Activated CD8-positive, alpha-beta T cell treated with anti-CD3 and anti-CD28 coated beads for 36 hours (primary cell): ENCODE measurements at places on chromosomes 11 and 22.

DNA sequence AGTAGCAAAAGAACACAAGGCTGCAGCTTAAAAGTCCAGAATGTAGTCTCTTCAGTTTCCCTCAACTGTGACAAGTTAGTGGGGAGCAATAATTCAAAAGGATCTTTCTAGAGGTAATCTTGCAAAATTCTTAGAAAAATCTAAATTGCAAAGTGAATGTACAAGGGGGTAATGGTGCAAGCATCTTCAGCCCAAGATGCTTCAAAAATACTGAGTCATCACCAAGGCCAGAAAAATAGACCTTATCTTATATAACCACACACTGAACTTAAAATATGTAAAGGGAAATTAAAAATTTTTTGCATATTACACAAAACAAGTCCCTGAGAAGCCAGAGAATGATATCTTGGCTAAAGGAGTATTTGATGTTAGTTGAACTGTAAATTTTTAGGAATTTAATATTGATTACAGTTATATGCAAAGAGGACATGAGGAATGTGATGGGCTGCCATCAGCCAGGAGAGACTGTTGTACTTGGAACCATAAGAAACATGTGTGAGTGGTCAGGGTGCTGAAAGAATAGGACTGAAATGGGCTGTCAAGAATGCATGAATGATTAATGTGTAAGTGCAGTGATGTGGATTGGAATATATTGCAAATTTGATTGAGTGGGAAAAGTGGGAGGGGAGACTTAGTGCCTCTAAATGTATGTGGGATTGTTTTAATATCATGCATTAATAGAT is 85.7 kb upstream of the LIN7C start:
- DNase-seq = no peak

DNA sequence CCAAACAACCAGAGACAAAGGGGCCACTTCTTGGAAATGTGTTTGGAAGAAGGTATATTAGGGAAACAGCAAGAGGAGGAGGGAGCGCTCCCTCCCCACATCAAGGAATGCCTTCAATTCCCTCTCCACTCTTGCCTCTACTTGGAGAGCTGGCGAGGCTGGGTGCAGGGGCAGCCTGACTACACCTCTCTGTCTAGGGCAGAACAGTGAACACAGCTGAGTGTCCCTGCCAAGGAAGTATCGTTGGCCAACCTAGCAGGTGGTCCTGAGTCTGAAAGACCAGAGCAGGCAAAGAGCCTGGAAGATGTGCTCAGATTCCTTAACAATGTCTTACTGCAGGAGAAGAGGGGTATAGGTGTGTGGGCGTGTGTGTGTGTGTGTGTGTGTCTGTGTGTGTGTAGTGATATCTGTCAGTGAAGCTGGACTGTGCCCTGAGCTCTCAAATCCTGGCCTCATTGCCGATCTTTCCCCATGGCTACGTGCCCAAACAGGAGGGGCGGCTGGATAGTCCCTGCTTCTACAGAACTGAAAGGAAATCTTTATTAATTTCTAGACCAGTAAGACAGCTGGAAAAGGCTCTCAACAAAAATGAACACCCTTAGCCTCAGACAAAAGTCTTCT is 46.8 kb downstream of the PAMR1 start:
- no peak for DNase-seq

- no peak for DNase-seq
Measured at GRCh38 chr11:24661331-24661730, 164.5 kb downstream of the LUZP2 start.

- peak; percentile 30 for DNase-seq
Measured at GRCh38 chr22:39559456-39560105, 11.0 kb upstream of the CACNA1I start.

- peak; percentile 35 for DNase-seq
Measured at GRCh38 chr11:27720277-27720830, 20.1 kb upstream of the BDNF start.

DNA sequence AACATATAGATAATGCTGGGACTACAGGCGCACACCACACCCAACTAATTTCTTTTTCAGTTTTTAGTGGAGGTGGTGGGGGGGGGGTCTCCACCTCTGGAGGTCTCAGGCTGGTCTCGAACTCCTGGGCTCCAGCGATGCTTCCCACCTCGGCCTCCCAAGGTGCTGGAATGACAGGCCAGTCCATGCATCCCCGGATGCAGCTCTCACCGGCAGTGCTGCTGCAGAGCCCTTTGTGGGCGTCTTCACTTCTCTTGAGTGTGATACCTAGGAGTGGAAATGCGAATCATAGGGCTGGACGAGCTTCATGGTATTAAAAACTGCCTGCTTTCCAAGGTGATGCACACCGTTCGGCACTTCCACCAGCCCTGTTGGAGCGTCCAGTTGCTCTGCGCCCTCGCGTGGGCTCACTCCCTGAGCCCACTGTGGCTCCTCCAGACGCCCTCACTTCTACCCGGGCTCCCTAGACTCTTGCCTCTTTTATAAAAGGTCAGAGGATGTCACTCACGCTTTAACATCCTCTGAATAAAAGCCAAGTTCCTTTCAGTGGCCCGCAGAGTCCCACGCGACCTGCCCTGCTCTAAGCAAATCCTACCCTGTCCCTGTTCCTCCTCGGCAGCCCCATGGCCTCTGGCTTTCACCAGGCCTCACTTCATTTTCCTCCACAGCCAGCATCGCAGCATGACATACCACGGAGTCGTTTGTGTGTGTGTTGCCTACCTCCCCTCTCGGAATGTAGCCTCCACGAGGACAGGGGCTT is 837 bp upstream of the BID start:
- peak; percentile 59 for DNase-seq

DNA sequence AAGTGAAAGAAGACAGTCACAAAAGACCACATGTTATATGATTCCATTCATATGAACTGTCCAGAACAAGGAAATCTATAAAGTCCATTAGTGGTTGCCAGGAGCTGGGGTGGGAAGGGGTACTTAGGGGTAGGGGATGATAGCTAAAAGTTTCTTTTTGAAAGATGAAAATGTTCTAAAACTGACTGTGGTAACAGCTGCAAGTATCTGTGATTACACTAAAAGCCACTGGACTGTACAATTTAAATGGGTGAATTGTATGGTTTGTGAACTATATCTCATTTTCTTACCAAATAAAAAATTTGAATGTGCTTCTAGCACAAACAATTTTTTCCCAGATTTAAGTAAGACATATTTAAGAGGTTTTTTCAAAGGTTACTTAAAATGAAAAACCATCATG is 22.1 kb downstream of the CHKA start:
- no peak for DNase-seq

- DNase-seq = no peak
Measured at GRCh38 chr11:32173977-32174376, 83.1 kb downstream of the RCN1 start.

- peak; percentile 44 for DNase-seq
Measured at GRCh38 chr22:41910050-41911000, 4.5 kb downstream of the SHISA8 start.

DNA sequence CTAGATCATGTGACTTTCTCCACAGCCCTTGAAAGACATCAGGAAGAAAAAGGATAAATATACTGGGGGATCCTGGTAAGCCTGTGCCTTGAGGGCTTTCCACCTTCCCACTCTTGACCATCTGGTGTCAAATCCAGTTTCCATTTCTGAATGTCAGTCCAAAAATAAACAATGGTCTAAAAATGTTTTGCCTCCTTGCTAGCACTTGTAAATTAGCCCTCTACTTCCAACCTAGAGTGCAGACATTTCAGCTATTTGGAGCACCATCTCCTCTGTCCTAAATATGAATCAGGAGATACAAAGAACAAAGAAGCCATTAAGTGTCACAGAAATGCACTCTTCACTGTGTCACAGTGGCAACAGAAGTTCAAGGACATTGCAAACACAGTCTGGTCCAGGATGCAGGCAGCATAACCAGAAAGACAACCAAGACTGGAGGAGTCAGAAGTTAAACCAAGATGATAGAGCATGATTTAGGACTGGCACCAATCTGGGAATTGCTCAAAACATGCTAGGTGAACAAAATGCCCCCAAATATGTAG is 88.1 kb downstream of the CCDC34 start:
- no peak for DNase-seq

GRCh38 chr22:27614006-27614649 is 187.4 kb downstream of the MN1 start:
- no peak for DNase-seq

DNA sequence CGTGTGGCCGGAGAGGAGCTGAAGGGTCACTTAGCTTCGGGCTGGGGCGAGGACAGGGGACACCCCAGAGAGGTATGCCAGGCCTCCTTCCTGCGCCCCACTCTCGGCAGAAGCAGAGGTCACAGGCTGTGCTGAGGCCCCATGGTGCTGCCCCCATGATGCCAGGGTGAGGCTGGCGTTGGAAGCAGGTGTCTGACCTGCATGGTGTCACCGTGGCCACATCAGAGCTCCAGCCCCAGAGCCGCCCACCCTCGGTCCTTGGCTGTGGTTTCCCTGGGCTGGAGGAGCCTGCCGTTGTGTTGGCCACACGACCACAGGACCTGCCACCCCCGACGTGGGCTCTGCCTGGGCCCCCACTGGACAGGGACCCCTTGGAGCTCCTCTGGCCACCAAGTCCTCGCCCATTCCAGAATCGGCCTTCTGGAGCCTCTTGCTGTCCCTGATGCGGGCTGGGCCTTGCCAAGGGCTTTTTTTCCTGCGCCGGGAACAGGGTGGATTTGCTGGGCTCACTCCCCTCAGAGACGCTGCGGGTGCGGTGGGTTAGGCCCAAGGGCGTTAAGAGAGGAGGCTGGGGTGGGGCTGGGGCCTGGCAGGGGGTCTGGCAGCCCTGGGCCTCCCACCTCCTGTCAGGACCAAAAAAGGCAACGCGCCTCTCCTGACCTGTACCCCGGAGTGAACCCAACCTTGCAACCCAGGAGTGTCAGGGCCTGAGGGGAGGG is 8.2 kb upstream of the TSSC4 start:
- DNase-seq = no peak

DNA sequence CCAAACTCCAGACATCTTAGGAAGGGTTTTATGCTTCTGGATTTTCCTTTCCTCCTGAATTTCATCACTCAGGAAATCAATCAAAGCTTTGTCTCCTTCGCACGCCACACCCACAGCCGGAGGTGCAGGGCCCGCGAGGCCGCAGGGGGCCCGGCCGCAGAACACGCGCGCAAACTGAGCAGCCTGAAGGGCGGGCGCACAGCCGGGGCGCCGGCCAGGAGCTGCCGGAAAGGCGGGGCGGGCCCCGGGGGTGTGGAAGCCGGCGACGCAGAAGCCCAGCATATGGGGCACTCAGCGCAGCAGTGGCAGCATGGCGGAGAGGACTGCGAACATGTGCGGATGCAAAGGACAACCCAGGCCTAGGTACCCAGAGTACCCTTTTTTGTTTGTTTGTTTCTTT is 33.1 kb upstream of the SPTBN2 start:
- DNase-seq = no peak

DNA sequence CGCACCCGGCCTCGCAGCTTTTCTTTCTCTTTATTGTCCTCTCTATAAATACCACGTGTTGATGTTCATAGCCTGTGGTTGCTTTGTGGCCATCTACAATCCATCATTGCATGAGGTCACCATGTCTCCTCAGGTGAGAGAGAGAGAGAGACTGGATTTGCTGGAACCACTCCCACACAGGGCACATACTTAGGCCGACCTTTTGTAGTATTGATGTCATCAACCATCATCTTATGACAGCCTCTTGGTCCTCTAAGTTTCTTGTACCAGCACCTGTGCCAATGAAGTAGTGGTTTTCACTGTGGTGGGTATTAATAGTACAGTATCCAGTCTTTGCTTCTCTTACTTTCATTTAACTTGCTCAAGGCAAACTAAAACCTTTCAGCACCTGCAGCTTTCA is 22.8 kb upstream of the P2RY6 start:
- peak; percentile 37 for DNase-seq

- no peak for DNase-seq
Measured at GRCh38 chr11:111363985-111364384, 15.1 kb downstream of the POU2AF1 start.

GRCh38 chr22:31286360-31287255 is 5.7 kb downstream of the PIK3IP1 start:
- DNase-seq = peak; percentile 81

DNA sequence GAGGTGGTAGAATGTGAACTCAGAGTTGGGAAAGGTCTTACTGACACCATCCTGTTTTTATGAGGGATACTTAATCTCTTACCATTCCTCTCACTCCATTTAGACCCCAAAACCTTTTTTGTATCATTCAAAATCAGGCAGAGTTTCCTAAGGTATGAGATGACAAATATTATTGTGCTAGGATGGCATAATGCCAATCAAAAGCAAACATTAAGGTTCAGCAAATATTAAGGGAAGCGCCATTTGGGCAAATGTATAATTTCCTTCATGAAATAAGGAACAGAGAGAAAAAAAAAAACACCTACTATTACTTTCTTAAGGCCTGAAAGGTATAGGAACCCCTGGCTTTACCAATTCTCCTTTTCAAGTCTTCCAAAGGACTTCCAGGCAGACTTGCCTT is 62.4 kb downstream of the SMCO4 start:
- DNase-seq = no peak

DNA sequence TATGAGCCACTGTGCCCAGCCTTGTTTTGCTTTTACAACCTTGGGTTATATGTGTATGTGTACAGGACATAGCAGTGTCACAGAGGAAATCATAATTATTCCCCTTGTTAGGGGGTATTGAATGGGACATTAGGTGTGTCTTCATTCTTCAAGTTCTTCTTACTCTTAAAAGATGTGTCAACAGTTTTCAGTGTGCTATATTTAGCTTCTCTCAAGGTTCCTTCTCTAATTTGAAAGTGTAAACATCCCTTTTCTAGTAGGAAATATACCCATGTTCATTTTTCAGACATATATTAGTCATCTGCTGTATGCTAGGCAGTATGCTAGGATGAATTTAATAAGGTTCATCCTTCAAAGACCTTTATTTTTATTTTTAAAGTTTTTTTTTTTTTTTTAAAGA is 17.1 kb downstream of the PCF11 start:
- no peak for DNase-seq

- DNase-seq = no peak
Measured at GRCh38 chr11:122773781-122774266, 64.5 kb upstream of the CRTAM start.

GRCh38 chr11:112822478-112823274 is 138.5 kb upstream of the NCAM1 start:
- no peak for DNase-seq

DNA sequence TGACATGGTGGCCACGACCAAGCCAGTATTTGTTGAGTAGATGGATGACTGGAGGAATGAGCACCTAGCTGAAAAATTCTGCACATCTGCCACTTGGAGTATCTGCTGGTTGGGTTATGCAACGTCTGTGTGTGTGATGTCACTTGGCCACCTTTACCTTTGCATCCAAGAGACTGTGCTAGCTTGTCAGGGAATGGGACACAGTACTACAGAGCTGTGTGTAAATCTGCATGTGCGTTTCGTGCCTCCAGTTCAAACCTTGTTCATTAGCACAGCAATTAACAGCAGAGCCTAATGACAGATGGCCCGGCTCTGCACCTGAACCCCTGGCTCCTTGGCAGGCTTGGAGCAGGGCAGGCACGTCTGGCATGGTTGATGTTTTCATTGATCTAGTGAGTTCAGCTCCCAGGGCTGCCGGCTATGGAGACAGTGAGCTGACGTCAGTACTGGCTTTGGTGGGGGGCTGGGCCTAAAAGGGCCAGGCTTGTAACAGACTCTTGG is 188.4 kb upstream of the NAV2 start:
- no peak for DNase-seq

- no peak for DNase-seq
Measured at GRCh38 chr11:17411418-17411817, 23.0 kb upstream of the KCNJ11 start.

- peak; percentile 31 for DNase-seq
Measured at GRCh38 chr11:65182258-65183170, 786 bp downstream of the CAPN1 start.

- no peak for DNase-seq
Measured at GRCh38 chr11:60332846-60333245, 5.8 kb downstream of the MS4A6E start.

- DNase-seq = no peak
Measured at GRCh38 chr11:21343204-21343603, 673.8 kb downstream of the NELL1 start.
